ENCODE measurements at places on chromosomes 2 and 18.

DNA sequence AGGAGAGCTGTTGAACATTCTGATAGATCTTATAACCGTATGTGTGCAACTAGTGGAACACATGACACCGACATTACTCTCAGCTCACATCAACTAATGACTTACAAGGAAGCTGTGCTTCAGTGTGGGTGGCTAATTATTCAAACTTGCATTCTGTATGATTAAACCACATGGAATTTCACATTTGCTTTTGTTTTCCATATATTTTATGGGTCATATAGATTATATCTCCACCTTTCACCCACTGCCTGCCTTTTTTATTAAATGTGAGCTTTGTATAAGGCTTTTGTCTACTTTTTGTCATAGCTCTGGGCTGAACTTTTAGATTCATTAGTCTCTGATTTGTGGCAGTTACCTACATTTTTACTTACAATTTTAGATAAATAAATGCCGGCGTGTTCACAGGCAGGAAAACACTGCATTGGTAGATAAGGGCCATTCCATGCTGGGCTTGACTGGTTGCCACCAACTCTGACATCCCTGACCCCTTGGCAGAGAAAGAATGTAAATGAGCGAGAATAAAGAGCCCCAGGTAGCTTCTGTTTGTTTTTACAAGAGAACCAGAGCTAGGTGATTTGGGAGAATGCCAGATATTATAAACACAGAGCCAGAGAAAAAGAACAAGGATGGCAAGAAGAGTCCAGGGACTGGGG lies 35.7 kb downstream of the LYPD6 start:
- no peak for DNase-seq

DNA sequence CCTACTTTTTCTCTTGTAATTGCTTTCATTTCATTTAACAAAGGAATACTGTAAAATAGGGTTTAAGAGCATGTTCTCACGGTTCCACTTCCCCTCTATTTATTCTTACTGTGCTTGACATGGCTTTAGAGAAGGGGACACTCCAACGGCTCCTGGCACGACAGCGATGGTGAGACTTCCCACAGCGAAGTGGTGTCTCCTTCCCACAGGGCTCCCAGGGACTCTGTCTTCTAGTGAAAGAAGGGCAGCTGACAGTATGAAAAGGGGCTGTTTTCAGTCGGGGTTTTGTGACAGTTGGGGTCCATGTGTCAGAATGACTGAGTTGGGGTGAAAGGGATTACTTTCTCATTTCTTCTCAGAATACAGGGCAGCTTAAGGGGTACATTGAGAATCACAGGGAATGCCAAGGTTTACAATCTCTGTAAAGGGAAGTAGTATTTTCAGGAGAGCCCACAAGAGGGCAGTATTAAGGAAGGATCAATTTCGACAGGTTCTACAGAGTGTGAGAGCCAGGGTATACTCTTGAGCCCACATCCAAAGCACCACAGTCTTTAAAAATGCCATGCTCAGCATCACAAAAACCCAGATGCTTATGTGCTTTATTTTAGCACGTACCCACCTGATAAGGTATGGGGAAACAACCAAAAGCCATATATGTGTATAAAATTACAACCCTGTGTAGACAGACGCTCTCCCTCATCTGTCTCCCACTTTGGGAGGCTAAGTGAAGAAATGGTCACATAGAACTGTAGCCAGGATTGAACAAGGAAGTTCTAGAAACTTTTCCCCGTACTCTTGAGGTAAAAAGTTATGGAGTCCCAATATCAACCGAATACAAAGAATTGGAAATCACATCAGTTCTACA lies 31.3 kb upstream of the RAPGEF4 start:
- DNase-seq, result no peak

DNA sequence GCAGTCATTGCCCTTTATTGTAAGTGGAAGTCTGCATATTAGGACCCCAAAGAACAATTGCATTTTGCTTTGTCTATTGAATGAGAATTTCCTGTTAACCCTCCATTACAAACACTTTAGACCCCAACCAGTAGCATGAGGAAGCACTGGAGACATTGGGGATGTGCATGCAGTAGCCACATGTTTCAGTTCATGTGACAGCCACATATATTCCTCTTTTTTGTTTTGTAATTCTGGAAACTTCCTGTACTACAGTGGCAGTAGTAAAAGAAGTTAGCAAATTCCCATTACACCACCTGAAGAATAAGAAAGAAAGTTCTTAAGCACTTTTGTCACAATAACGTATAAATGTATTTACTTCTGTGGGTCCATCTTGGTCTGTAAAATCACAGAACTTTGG lies 281.1 kb upstream of the SLC14A2 start:
- DNase-seq, result no peak

- no peak for DNase-seq
Measured at GRCh38 chr2:237704501-237705434, 77.4 kb downstream of the LRRFIP1 start.

GRCh38 chr2:162113776-162114168 lies 38.3 kb downstream of the GCG start:
- DNase-seq, result no peak

- no peak for DNase-seq
Measured at GRCh38 chr2:179302149-179302548, 37.5 kb upstream of the SESTD1 start.

GRCh38 chr18:44651918-44652572 lies 28.6 kb upstream of the SETBP1 start:
- DNase-seq, result no peak

GRCh38 chr2:199273042-199273511 lies 184.7 kb downstream of the SATB2 start:
- DNase-seq, result no peak

- no peak for DNase-seq
Measured at GRCh38 chr2:101960819-101961337, 30.9 kb upstream of the IL1R2 start.

- DNase-seq, result no peak
Measured at GRCh38 chr2:172462849-172463381, 35.5 kb downstream of the ITGA6 start.

- no peak for DNase-seq
Measured at GRCh38 chr2:26970928-26971627, 641 bp downstream of the MAPRE3 start.

- DNase-seq, result no peak
Measured at GRCh38 chr18:23204589-23205235, 69.4 kb downstream of the CABLES1 start.

- DNase-seq, result no peak
Measured at GRCh38 chr18:42039396-42039795, 84.4 kb downstream of the PIK3C3 start.

- DNase-seq, result peak; percentile 52
Measured at GRCh38 chr2:232521959-232522622, 1.9 kb downstream of the PRSS56 start.

DNA sequence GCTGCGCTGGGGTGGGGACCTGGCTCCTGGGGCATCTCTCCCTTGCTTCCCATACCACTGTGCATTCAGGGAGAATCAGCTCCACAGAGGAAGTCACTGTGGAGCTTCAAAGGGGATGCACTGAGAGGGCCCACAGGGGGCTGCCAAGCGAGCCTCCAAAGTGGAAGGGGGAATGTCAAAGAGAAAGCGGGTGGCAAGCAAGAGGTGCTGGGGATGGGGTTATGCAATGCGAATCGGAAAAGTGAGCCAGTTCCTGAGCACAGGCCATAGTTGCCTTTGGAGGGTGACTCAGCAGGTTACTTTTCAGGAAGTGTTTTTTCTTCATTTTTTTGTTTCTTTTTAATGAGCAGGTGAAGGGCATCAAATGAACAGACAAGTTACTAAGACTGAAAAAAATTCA lies 17.6 kb downstream of the PMAIP1 start:
- DNase-seq, result no peak

DNA sequence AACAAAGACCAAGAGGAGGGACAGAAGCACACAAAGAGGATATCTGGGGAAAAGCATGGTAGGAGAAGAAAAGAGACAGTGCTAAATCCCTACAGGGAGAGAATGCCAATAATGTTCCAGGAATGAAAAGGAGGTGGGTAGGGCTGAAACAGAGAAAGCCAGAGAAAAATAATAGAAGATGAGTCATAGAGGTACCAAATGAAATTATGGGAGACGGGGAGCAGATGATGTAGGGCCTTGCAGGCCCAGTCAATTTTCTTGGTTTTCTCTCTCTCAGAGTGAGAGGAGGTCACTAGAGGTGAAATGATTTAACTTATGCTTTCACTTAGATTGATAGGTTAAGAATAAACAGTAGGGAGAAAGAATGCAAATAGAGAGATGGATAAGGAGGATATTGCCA lies 61.5 kb downstream of the RPRM start:
- no peak for DNase-seq

- DNase-seq, result no peak
Measured at GRCh38 chr2:15838481-15839090, 101.8 kb upstream of the MYCN start.

GRCh38 chr18:35577045-35577848 lies 4.3 kb upstream of the GALNT1 start:
- DNase-seq, result no peak

GRCh38 chr2:113976277-113976928 lies 86.5 kb downstream of the ACTR3 start:
- no peak for DNase-seq

- no peak for DNase-seq
Measured at GRCh38 chr2:142991295-142991694, 113.8 kb downstream of the KYNU start.

DNA sequence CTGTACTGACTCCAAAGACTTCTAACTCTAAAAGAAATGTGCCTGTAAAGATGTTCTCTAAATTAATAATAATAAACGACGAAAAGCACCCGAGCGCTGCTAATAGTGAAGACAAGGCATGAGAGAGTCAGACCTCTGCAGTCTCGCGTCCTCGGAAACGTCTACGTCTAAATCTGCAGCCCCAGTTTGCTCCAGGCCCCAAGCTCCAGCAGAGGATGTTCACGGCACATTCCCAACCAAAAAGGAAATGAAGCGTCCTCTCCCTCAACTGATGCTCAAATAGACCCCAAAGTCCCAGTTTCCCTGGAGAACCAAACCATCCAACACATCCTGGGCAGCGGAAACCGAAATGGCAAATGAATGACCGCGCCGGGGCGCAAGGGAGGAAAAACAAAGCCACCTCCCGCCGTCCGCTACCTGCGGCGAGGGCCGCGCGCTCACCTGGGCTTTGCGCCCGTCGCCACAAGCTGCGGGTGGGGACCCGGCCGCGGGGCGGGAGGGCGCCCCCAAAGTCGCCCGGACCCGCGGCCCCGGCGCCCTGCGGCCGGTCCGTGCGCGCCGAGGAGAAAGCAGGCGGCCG lies 47.1 kb upstream of the CCDC150 start:
- no peak for DNase-seq

DNA sequence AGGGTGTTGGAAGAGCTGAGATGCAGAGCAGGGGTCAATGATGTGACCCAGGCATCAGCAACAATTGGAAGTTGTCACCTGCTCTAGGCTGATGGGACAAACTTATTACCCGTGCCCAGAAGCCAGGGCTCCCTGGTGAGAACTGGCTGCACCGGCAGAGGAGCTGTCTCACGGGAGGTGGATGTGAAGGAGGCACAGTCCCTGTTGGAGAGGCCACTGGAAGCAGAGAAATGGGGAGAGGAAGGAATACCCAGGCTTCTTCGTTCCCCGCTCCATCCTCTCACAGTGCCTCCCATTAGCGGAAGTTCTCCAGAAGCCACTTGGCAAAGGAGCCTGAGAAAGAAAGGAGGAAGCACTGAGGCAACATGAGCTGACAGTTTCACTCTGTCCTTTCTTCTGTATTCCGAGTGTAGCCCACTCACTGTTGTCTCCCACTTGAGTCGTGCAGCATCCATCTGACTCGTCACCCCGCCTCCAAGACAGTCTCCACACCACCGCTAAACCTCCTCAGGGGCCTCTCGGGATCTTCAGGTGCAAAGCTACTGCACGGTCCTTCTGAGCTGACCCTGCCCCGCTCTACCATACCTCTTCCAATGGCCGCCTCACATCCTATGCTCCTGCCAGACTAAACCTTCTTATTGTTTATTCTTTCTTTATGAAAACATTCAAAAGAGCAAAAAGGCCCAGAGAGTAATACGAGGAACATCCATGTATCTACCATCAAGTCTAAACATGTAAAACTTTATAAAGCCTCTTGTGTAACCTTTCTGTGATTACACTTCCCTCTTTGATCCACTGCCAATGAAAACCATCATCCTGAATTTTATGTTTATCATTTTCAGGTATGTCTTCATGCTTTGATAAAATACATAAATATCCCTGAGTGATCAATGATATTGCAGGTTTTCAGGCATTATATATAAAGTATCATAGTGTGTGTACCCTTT lies 19.1 kb upstream of the AFTPH start:
- no peak for DNase-seq

- no peak for DNase-seq
Measured at GRCh38 chr2:229330952-229331351, 59.9 kb upstream of the PID1 start.

DNA sequence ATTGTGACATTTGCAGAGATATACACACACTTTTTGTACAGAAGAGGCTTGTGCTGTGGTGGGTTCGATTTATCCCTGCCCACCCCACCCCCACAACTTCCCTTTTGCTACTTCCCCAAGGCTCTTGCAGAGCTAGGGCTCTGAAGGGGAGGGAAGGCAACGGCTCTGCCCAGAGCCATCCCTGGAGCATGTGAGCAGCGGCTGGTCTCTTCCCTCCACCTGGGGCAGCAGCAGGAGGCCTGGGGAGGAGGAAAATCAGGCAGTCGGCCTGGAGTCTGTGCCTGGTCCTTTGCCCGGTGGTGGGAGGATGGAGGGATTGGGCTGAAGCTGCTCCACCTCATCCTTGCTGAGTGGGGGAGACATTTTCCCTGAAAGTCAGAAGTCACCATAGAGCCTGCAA lies 40.0 kb downstream of the STEAP3 start:
- no peak for DNase-seq

DNA sequence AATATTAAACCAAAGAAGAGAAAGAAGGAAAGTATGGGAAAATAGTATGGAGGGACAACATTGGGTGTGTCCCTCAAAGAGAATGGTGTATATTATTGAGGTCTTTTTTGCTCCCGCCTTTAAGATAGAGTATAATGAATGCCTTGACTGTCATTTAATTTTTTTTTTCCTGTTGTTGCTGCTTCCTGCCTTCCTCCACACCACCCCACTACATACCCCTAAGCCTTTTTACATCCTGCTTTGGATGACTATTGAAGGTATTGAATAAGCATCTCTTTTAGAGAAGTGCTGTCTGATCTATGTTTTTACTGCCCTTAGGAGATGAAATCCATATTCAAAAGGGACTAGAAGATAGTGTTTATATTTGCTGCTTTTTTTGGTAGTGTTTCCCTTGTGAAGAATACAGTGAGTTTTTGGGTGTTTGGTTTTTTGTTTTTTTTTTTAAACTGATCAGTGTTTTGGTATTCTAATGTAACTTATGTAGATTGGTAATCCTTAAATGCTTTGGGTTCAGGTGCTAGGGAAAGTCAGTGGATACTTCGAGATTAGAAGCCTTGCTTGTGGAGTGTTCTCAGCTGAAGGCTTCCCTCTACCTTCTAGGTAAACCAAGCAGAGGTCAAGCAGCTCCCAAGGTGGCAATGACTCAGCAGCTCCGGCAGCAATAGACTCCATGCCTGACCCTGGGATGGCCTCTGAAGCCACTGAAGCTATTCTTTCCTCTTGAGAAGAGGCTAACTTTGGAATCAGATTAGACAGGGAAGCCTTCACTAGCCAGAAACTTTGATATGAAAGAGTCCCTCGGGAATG lies 5.0 kb downstream of the FZD7 start:
- DNase-seq, result no peak

Data from stimulated activated CD8-positive, alpha-beta memory T cell treated with anti-CD3 and anti-CD28 coated beads, Interleukin-7, amount 100 ng/mL, for 4 hours (primary cell).